ENCODE measurements at places on chromosomes 7 and 10.

DNA sequence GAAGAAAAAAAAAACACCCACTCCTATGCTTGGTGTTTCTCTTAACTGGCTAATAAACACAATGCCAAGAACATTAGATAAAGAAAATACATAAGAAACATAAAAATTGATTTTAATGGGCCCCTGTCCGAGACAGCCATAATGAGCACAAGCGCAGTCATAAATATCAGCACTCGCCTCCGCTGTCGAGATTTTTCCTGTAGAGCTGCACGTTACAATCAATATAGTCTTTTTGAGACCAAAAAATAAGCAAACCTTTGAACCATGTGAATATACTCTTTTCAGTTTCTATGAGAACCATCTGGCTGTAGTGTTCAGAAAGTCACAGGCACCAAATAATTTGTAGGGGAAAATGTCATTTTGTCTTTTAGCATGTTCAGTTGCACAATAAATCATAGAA, 70.1 kb downstream of the MGMT start:
- no peak for DNase-seq

DNA sequence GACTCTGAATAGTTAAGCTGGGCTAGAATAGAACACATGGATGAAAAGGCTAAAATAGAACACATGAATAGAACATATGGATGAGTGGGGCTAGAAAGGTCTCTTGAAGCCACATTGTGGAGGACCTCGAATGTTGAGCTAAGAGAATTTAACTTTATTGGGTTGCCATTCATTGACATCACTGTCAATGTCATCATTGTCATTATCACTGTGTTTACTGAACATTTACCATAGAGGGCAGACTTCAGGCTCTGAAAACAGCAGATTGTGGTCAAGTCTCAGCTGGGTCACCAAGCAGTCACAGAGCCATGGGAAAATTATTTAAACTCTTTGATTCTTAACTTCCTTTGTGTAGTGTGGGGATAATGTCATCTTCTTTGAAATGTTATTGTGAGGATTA, 80.4 kb downstream of the WDFY4 start:
- DNase-seq, result no peak

DNA sequence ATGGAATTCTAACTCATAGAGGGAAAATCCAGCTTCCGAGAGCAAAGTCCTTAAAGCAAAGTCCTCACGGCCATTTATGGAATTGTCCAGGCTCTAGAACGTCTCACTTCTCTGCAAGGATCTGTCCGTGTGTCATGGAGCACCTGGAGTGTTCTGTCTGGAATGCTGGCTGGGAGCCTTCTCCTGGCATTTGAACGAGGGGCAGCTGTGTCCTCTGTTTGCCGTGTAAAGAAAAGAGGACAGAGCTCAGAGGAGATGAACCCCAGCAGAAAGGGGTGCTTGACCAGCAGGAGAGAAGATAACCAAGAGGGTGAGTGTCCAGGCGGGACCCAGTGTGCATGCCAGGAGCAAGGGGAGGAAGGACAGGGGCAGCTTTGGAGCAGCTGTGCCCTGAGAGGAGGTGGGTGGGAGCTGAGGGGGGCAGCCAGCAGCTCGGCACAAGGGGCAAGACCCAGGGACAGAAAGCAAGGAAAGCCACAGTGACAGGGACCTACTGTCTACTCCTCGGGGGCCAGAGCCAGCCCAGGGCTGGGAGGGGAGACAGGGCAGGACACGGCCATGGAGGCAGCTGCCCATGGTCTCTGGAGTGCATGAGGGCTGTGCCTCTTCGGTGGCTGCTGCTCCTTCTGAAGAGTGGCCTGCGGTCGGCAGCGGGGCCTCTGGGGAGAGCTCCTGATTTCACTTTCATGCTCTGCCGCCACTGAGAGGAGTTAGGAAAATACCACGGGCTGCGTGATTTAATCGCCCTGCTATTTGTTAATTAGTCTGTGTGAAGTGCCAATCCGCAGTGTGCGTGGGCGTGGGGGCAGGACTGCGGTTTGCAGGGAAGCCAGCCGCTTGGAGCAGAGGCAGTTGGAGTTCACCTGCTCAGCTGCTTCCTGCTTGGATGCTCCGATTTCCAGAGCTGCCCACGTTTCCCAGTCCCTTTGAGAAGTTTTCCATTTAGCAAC, 149.3 kb upstream of the SHH start:
- DNase-seq, result no peak

GRCh38 chr10:110360857-110361474, 56.2 kb upstream of the SMNDC1 start:
- no peak for DNase-seq

- no peak for DNase-seq
Measured at GRCh38 chr7:47508389-47509380, 73.2 kb downstream of the TNS3 start.

GRCh38 chr10:9707216-9707615, 1310.5 kb upstream of the CELF2 start:
- no peak for DNase-seq

- DNase-seq, result no peak
Measured at GRCh38 chr7:83970081-83970480, 224.5 kb downstream of the SEMA3A start.

- DNase-seq, result no peak
Measured at GRCh38 chr7:44762726-44763522, 14.3 kb downstream of the ZMIZ2 start.

GRCh38 chr7:15308821-15309220, 253.0 kb downstream of the AGMO start:
- no peak for DNase-seq

DNA sequence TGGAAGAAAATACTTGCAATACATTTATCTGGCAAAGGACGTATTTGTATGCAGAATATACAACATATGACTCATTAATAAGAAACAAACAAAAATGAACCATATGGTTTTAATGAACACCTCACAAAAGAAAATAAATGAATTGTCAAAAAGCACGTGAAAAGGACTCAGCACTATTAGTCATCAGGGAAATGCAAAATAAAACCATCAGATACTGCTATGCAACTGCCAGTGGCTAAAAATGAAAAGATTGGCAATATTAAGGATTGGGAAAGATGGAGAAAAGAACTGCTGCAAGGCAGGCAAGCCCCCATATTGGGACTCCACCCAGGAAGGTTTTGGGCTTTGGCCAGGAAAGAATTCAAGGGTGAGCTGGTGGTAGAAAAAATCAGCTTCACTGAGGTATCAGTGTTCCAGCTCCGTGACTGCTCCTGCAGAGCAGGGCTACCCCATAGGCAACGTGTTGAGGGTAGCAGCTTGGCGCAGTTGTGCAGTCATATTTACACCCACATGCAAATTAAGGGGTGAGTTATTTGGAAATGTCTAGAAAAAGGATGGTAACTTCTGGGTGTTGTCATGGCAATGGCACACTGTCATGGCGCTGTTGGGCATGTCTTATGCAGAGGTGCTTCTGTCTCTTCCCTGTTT, 72.7 kb downstream of the CUBN start:
- DNase-seq, result no peak

DNA sequence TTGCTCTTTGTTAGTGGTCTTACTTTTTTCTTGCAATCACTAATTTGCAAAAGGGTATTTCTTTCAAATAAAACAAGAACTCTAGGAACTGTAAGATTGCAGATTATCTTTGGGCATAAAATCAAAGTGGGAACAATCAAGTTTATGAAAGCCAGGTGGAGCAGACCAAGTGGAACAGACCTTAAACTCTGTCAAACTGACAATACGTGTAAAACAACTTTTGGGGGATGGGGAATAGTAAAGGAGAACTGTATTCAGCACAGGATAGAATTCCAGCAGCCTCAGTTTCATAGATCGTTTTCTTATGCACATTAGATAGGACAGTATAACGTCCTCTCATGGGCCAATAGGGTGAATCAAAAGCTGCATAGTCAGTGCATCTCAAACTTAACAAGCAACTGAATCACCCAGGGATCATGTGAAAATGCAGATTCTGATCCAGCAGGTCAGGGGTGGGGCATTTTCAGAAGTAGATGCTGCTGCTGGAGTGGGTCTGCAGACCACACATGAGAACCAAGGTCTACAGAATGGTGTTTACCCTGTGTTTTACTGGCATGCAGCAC, 120.7 kb downstream of the PIP4K2A start:
- no peak for DNase-seq

DNA sequence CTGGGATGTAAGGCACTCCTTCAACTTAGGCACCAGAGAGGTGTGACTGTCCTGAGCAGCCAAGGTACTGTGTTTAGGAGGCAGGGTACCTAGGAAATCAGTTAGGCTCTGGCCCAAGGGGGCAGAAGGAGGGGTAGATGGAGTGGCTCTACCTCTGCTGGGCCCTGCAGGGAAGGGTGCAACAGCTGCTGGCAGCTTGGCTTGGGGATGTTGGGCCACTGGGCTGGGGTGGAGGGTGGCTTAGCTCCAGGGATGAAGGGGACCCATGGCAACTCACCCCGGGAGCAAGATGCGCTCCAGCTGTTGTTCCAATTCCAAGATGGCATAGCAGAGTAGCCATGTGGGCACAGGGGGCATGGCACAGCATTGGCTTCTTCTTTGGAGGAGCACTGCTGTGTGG, 42.1 kb downstream of the NEURL1 start:
- DNase-seq, result no peak

GRCh38 chr10:121774813-121775212, 153.0 kb downstream of the ATE1 start:
- no peak for DNase-seq

DNA sequence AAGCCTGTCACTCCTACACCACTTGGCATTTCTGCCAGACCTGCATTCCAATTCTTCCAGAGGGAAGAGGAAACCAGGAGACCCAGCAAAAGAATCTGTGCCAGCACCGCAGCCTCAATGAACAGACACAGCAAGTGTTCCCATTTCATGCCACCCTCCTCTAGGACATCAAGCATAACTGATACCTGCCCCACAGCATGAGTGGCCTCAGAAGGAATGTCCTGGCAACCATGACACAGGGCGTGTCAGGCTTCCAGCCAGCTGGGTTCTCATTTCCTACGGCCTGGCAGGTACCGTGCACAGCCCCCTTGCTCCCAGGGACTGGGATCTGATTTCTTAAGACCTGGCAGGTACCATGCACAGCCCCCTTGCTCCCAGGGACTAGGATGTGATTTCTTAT, 7.8 kb downstream of the MAD1L1 start:
- DNase-seq, result no peak

- DNase-seq, result peak; percentile 24
Measured at GRCh38 chr10:122648599-122649428, 50.8 kb downstream of the C10orf120 start.

GRCh38 chr10:123327450-123327849, 173.2 kb downstream of the BUB3 start:
- no peak for DNase-seq
